ENCODE measurements at places on chromosomes 12 and 14.

GRCh38 chr14:93023039-93023438 is 92.7 kb downstream of the ITPK1 start:
- H3K27me3 ChIP-seq: no peaks in the 10 kb centered on the region
- no peak for DNase-seq
- no peak overlapping the region for H3K4me3 ChIP-seq
- no peak overlapping the region for H3K27ac ChIP-seq

- DNase-seq: no peak
- peaks cover 47% of the 10 kb centered on the region for H3K4me1 ChIP-seq
- no peaks in the 10 kb centered on the region for H3K27me3 ChIP-seq
- peak overlapping the region; percentile 29 for H3K4me3 ChIP-seq
Observed at GRCh38 chr12:111991946-111992345, 21.0 kb downstream of the TMEM116 start.

DNA sequence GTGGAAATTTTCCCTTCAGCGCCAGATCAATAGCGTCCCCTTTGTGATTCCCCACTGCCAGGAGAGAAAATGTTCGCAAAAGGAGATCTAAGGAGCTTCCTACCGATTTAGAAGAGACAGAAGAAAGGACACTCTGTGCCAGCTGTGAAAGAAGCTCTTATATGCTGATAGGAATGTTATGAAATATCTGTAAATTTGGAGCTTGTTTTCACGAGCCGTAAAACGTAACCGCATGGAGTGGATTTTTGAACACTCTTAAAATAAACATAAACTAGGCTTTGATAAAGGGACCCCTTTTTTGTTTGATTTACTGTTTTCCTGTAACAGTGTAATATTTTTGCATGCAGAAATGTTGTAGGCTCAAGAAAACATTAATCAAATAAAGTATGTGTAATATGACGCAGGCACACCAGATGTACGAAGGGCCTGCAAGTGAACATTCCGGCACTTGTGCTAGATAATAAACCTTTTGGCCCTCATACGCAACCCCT is 346.8 kb downstream of the ETNK1 start:
- no peak for DNase-seq
- H3K4me3 ChIP-seq: no peak overlapping the region
- no peaks in the 10 kb centered on the region for H3K27me3 ChIP-seq

DNA sequence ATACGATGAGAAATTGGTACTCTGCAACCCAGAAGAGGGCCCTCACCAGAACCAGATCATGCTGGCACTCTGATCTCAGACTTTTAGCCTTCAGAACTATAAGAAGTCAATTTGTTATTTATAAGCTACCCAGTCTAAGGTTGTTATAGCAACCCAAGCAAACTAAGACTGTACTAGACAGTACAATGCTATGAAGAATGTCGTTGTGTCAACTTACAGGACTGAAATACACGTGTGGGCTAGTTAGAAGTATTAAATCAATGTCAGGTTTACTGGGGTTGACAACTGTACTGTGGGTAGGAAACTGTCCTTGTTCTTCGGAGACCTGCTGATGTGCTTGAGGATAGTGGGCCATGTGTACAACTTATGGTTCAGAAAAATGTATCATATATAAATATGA is 19.7 kb downstream of the DUSP16 start:
- no peak for DNase-seq
- no peaks in the 10 kb centered on the region for H3K36me3 ChIP-seq
- no peak overlapping the region for H3K4me3 ChIP-seq

GRCh38 chr14:95140060-95140858 is 17.1 kb downstream of the DICER1 start:
- DNase-seq: no peak
- H3K27me3 ChIP-seq: no peaks in the 10 kb centered on the region
- peaks cover 22% of the 10 kb centered on the region for H3K4me1 ChIP-seq
- no peaks in the 10 kb centered on the region for H3K36me3 ChIP-seq
- no peak overlapping the region for H3K4me3 ChIP-seq

DNA sequence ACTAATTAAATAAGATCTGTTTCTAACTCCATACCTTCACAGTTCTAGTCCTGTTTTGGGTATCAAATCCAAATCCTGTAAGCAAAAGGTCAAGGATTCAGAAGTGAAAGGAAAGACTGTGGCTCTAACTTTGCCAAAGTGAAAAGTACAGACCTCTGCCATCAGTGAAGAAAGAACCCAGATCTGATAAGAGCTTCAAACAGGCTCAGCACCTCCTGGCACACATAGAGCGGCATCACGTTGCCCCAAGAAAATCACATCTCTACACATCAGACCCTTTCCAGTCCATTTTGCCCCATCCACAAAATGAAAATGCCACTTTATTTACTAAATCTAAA is 23.2 kb downstream of the CLIP1 start:
- peaks cover 15% of the 10 kb centered on the region for H3K4me1 ChIP-seq
- no peak overlapping the region for H3K4me3 ChIP-seq
- H3K27ac ChIP-seq: peak overlapping the region; percentile 82
- no peaks in the 10 kb centered on the region for H3K27me3 ChIP-seq
- no peaks in the 10 kb centered on the region for H3K36me3 ChIP-seq

GRCh38 chr12:126493366-126494108 is 1428.3 kb downstream of the AACS start:
- DNase-seq: no peak
- H3K27ac ChIP-seq: no peak overlapping the region
- H3K4me3 ChIP-seq: no peak overlapping the region
- no peaks in the 10 kb centered on the region for H3K27me3 ChIP-seq

GRCh38 chr12:50149311-50149710 is 17.9 kb downstream of the CERS5 start:
- no peak overlapping the region for H3K4me3 ChIP-seq
- no peaks in the 10 kb centered on the region for H3K4me1 ChIP-seq
- no peak for DNase-seq
- no peaks in the 10 kb centered on the region for H3K27me3 ChIP-seq

DNA sequence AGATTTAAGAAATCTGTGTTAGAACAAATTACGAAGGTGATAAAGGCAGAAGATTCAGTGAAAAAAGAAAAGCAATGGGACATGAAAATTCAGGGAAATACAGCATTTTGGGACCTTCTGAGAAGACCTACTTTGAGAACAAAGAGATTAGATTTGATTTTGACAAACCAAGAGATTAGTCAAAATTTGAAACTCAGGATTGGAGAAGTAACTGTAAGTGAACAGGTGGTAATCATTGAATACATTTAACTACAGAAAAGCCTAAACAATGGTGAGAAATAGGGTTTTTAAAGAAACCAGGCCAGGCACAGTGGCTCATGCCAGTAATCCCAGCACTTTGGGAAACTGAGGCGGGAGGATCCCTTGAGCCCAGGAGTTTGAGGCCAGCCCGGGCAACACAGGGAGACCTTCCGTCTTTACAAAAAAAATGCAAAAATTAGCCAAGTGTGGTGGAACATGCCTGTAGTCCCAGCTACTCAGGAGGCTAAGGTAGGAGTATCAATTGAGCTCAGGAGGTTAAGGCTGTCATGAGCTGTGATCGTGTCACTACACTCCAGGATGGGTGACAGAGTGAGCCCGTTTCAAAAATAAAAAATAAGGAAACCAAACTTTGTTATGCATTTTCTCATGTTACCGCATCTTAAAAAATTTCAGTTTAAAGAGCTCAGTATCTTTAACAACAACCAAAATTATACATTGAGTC is 8.9 kb upstream of the SAV1 start:
- no peak overlapping the region for H3K27ac ChIP-seq
- H3K4me1 ChIP-seq: no peaks in the 10 kb centered on the region
- no peaks in the 10 kb centered on the region for H3K36me3 ChIP-seq
- DNase-seq: no peak

DNA sequence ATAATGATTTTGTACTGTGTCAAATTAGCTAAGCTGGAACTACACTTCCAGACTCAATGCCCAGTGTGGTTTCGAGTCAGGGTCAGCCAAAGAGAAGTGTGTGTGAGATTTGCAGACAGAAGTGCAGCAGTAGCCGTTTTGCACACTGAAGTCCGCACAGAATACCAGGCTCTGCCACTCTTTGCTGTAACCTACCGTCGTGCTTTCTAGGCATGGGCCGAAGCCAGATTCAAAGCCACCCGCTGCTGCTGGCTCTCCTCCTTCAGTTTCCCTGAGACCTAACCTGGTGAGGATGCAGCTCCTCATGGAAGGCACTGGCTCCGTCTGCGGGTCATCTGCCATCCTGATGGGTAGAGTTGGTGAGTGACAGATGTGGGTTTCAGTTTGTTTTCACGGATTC is 48.8 kb downstream of the LRTM2 start:
- H3K27me3 ChIP-seq: no peaks in the 10 kb centered on the region
- H3K36me3 ChIP-seq: no peaks in the 10 kb centered on the region
- H3K4me3 ChIP-seq: no peak overlapping the region
- H3K4me1 ChIP-seq: no peaks in the 10 kb centered on the region

- no peak for DNase-seq
- H3K27ac ChIP-seq: no peak overlapping the region
- H3K36me3 ChIP-seq: peaks cover 4% of the 10 kb centered on the region
Observed at GRCh38 chr12:123976227-123976826, 3.3 kb downstream of the ZNF664 start.

- H3K4me1 ChIP-seq: no peaks in the 10 kb centered on the region
- no peak for DNase-seq
- no peaks in the 10 kb centered on the region for H3K36me3 ChIP-seq
- no peak overlapping the region for H3K27ac ChIP-seq
- H3K27me3 ChIP-seq: no peaks in the 10 kb centered on the region
Observed at GRCh38 chr14:81382517-81383225, 17.5 kb downstream of the STON2 start.

DNA sequence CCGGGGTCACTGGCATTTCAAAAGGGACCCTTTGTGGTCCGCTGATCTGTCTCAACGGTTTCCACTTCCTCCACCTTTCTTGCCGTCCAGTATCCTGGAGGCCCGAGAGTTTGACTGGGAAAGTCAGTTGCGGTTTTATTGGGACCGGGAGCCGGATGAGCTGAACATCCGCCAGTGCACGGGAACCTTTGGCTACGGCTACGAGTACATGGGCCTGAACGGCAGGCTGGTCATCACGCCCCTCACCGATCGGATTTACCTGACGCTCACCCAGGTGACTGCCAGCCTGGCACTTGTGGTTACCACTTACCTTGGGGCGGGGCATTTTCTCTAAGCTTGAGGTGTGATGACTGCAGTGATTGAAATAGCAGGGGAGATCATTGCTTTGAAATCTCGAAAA is 83.8 kb downstream of the DNAH10 start:
- no peaks in the 10 kb centered on the region for H3K4me1 ChIP-seq
- no peak overlapping the region for H3K27ac ChIP-seq
- H3K36me3 ChIP-seq: no peaks in the 10 kb centered on the region
- H3K27me3 ChIP-seq: no peaks in the 10 kb centered on the region
- H3K4me3 ChIP-seq: no peak overlapping the region

DNA sequence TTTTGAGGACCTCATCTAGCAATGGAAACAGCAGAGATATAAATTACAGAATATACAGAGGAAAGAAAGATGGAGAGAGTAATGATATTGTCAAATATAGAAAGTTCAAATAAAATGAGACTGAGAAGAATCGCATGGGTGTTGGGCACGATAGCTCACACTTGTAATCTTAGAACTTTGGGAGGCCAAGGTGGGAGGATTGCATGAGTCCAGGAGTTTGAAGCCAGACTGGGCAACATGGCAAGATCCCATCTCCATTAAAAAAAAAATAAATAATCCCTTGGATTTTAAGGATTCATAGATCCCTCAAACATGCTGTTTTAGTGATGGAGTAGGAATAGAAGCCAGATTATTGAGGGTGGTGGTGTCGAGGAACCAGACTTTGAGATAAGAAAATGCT is 1.9 kb downstream of the PYROXD1 start:
- no peak for DNase-seq
- H3K36me3 ChIP-seq: peaks cover 11% of the 10 kb centered on the region

GRCh38 chr14:103578401-103579075 is 15.8 kb downstream of the COA8 start:
- no peak overlapping the region for H3K27ac ChIP-seq
- H3K36me3 ChIP-seq: peaks cover 16% of the 10 kb centered on the region
- H3K27me3 ChIP-seq: no peaks in the 10 kb centered on the region
- no peak overlapping the region for H3K4me3 ChIP-seq

DNA sequence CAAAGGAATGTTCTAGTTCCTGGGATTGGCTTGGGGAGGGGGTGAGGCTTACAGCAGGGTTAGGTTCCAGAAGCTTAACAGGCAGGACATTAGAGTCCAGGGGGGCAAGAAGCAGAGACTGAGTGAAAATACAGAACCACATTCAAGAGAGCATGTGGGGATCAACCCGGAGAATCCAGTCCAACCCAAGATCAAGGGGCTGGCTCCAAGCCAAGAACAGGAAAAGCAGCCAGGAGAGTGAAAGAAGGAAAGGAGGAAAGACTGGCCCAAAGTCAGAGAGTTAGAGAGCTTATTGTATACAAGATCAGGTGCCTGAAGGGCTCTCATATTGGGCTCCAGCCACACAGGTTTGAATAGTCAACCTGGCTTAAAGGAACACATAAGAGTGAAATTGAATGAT is 190.3 kb upstream of the CDKN3 start:
- H3K4me3 ChIP-seq: no peak overlapping the region
- H3K27me3 ChIP-seq: no peaks in the 10 kb centered on the region
- no peak overlapping the region for H3K27ac ChIP-seq

DNA sequence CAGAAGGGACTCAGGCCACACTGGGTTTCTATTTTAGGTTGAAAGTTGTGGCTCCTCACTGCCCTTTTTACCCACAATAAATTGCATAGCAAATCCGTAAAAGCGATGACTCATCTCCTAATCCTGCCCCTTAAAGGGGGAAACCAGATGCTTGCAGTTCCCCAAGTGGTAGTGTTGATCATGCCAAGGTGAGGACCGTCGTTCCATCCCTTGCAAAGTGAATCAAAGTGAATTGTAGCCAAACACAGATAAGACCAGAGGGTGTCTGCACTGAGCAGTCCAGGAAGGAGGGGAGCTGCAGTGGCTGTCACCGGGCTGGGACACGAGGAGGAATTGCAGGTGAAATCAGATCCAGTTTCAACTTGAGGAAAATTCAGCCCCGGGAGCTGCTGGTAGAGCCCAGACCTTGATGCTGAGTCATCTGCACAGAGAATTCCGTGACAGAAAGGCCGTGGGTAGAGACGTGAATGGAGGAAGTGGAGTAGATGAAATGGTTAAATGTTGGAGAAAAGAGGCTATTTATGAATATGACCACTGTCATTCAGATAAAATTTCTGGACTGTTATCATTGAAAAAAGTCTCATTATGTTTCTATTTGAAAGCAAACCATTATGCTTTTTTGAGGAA is 44.2 kb upstream of the MMP17 start:
- no peak overlapping the region for H3K4me3 ChIP-seq
- H3K4me1 ChIP-seq: no peaks in the 10 kb centered on the region
- no peaks in the 10 kb centered on the region for H3K27me3 ChIP-seq
- H3K36me3 ChIP-seq: peaks cover 29% of the 10 kb centered on the region
- H3K27ac ChIP-seq: no peak overlapping the region

GRCh38 chr14:104689881-104690711 is 678 bp downstream of the INF2 start:
- H3K27me3 ChIP-seq: no peaks in the 10 kb centered on the region
- H3K4me3 ChIP-seq: peak overlapping the region; percentile 62
- peak overlapping the region; percentile 16 for H3K27ac ChIP-seq
- no peak for DNase-seq
- no peaks in the 10 kb centered on the region for H3K36me3 ChIP-seq
- peaks cover 71% of the 10 kb centered on the region for H3K4me1 ChIP-seq

- H3K4me1 ChIP-seq: no peaks in the 10 kb centered on the region
- H3K27me3 ChIP-seq: no peaks in the 10 kb centered on the region
Observed at GRCh38 chr14:103084021-103084919, at the start of gene LBHD2. TSS of gene LBHD2 (plus strand) at chr14:103084210. CDS start at chr14:103086013, 1,803 bp downstream.

Data from CD8-positive, alpha-beta memory T cell (primary cell).